ENCODE measurements at places on chromosomes 12 and 14.
A peak's percentile ranks its signal among the peaks of the same experiment; 100 is the strongest.

- no peak for DNase-seq
These were observed 135.9 kb upstream of the ATP2B1 start for GRCh38 chr12:89844539-89844938.

DNA sequence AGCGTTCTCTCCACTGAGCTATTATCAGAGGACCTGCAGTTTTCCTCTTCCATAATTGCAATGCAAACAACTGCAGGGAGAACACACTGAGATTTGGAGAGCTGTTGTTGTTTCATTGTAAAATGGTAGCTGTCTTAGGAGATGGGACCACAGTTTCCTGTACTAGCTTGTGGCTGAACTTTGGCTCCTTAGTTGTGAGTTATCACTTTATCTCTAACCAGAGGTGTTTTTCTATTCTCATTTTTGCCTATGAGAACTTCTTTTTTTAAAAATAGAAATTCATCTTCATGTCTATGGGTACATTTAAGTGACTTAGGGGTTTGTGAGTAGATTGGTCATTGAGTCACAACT lies 216.5 kb downstream of the SLC38A4 start:
- DNase-seq = no peak

- no peak for DNase-seq
These were observed 141.1 kb downstream of the PHETA1 start for GRCh38 chr12:111227476-111228420.

DNA sequence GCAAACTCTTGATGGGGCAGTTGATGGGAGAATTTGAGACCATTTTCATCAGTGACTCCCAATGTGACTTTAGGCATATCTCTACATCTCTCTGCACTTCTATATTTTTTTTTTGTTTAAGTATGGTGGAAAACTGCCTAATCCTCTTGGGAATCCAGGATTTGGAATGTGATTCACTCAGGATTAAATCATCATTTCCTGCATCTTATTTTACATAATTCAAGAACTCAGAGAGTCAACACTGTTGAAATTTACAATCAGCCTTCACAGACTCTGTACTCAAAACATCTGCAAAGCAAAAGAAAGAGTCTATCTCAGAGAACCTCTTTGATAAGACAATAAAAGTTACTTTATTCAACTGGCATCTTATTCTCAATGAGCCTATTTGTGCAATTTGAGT lies 260.7 kb upstream of the NOS1 start:
- no peak for DNase-seq

- no peak for DNase-seq
These were observed 18.1 kb downstream of the MLXIP start for GRCh38 chr12:122096591-122097149.

DNA sequence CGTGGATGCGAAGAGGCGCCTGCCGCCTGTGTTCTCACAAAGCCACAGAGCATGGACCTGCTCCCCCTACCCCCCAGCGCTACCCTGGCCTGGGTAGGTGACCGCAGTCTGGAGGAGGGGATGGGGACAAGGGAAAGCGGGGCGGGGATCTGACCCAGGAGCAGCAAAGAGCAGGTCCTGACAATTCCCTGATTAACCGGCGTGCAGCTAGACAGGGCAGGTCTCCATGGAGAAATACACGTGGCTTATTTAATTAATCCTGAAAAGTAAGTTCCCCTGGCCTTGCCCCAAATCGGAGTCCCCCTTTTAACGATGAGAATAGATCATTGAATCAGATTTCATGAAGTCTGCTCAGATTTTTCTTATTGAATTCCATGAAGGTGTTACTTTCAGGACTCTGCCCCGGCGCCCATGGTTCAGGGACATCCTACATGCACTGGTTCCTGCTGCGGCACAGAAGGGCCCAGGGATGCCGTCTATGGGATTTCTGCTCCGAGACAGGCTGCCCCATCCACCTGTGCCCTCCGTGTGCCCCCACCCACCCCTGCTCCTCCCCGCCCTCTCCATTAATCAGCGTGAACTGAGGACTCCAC lies 251.0 kb upstream of the SFSWAP start:
- DNase-seq = no peak

DNA sequence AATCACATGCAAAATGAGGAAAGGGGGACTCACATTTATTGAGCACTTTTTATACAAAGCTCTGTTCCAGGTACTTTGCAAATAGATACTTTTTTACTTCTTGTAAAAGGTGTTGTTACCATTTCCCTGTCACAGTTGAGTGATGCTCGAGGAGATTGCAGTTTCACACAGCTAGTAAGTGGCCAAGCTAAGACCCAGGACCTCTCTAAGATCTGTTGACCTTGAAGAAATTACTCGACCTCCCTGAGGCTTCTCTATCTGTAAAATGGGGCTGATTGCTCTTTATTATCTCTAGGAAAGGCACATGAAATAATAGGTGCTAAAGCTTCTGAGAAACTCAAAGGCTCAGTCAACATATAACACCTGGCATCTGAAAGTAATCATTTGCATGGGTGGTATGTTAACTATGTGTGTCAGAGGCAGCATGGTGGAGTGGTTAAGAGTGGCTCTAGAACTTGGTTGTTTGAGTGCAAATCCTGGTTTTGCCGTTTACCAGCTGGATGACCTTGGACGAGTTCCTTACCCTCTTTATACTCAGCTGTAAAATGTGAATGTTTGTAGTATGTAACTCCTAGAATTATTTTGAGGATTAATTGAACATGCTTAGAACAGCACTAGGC lies 41.5 kb downstream of the IFT81 start:
- DNase-seq = peak; percentile 62

- no peak for DNase-seq
These were observed 28.1 kb upstream of the CFL2 start for GRCh38 chr14:34742270-34743115.

GRCh38 chr12:63978519-63978918 lies 134.0 kb downstream of the SRGAP1 start:
- no peak for DNase-seq

- no peak for DNase-seq
These were observed 4.2 kb upstream of the DAD1 start for GRCh38 chr14:22593189-22593588.

All from DMS79 (cell line).